ENCODE measurements at places on chromosomes 7 and 10.
A peak's percentile ranks its signal among the peaks of the same experiment; 100 is the strongest.

DNA sequence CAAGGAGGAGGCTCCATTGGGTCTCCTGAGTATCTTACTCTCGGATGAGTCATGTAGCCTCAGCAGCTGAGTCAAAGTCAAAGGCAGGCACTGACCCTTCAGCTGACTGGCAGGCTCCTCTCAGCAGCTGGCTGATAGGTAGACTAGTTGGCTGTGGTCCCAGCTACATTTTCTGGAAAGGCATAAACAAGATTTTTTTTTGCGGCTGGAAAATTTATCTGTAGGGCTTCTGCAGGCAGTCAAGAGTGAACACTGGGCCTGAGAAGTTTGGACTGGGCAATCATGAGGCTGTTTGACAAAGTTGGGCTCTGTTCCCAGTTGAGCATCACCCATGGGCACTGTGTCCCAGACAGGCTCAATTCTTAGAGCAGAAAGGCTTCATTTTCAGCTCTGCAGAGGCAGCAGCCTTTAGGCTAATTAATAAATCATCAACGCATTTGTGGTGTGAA lies 796.2 kb downstream of the CCSER2 start:
- DNase-seq: no peak

- no peak for DNase-seq
Observed at GRCh38 chr10:11713963-11714362, 28.2 kb upstream of the ECHDC3 start.

- no peak for DNase-seq
Observed at GRCh38 chr10:82914655-82915136, 1039.7 kb downstream of the NRG3 start.

GRCh38 chr10:61779950-61780659 lies 117.4 kb downstream of the CABCOCO1 start:
- peak; percentile 87 for DNase-seq

DNA sequence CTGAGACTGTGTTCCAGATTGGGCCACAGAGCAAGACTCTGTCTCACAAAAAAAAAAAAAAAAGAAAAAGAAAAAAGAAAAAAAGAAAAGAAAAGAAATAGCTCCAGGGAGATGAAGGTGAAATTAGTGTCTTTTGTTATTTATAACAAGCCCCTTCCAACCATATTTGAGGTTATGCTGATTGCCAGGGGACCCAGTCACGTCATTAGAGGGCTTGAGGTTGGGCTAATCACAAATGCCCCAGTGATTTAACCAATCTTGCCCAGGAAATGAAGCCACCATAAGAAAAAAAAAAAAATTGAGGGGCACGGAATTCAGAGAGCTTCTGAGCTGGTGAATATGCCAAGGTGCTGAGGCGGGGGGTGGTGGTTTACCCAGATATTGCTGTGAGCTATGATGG lies 11.3 kb upstream of the RNF216 start:
- DNase-seq: no peak

GRCh38 chr10:10846504-10846900 lies 171.2 kb upstream of the CELF2 start:
- no peak for DNase-seq

- DNase-seq: no peak
Observed at GRCh38 chr7:26170663-26171062, 18.7 kb downstream of the NFE2L3 start.

DNA sequence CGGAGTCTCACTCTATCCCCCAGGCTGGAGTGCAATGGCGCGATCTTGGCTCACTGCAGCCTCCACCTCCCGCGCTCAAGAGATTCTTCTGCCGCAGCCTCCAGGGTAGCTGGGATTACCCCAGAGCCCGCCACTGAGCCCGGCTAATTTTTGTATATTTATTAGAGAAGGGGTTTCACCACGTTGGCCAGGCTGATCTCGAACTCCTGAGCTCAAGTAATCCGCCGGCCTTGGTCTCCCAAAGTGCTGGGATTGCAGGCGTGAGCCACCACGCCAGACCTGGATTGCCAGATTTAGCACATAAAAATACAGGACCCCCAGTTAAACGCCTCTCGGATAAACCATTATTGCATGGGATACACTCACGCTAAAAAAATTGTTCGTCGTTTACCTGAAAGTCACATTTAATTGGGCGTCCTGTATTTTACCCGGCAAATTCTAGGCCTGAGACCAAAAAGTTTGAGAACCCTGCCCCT lies 375 bp upstream of the GATAD1 start:
- no peak for DNase-seq

DNA sequence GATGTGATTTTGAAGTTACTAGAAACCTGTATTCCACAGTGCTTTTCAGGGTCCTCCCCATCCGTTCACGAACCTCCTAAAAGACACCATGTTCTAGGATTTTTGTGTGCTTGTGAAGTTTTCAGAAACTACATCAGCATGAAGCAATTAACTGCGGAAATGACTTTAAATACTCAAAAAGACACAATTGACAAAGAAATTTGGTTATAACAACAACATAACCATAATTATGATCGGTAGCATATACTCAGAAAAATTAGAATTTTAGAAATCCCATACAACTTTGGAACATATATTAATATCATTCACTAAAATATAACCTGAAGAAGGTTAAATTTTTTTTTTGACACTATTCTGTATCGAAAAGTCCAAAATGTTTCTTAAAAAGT lies 43.8 kb upstream of the FAM20C start:
- DNase-seq: no peak

DNA sequence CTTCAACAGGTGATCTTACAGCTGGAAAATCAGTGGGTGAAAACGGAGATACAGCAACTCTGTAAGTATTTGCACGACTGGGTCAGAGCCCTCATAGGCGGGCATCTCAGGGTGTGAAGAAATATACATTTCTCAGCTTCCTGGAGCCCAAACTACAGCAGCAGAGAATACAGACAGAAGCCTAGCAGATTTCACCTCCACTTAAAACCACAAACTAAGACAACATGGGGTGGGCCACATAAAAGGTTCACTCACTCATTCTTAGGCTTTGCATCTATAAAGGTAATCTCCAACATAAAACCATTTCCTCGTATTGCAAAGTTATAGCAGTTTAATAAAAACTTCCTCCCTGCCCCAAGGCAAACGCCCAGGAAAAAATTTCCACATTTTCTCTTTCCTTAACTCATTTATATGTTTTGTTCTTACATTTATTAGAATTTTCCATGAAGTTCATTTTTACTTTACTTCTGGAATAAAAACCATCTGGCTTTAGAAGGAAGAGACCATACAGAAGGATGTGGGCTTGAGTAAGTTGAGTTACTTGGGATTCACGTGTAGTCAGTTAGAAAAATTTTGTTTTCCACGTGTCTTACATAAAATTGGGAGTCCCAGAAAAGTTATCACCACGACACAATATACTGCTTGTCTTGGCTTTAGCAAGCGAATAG lies 327.1 kb downstream of the FRMD4A start:
- no peak for DNase-seq

- no peak for DNase-seq
Observed at GRCh38 chr7:45599851-45600706, 25.9 kb downstream of the ADCY1 start.

DNA sequence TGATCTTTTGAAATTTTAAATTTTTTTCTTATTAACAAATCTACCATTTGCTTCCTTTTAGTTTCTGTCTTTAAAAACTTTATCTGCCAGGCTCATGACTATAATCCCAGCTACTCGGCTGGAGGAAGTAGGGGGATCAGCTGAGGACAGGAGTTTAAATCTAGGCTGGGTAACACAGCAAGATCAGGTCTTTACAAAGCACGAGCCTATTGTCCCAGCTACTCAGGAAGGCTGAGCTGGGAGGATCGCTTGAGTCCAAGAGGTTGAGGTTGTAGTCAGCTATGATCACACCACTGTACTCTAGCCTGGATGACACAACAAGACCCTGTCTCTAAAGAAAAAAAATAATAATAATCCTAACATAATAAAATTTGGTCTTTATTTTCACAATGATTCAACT lies 17.5 kb downstream of the DPY19L1 start:
- no peak for DNase-seq

DNA sequence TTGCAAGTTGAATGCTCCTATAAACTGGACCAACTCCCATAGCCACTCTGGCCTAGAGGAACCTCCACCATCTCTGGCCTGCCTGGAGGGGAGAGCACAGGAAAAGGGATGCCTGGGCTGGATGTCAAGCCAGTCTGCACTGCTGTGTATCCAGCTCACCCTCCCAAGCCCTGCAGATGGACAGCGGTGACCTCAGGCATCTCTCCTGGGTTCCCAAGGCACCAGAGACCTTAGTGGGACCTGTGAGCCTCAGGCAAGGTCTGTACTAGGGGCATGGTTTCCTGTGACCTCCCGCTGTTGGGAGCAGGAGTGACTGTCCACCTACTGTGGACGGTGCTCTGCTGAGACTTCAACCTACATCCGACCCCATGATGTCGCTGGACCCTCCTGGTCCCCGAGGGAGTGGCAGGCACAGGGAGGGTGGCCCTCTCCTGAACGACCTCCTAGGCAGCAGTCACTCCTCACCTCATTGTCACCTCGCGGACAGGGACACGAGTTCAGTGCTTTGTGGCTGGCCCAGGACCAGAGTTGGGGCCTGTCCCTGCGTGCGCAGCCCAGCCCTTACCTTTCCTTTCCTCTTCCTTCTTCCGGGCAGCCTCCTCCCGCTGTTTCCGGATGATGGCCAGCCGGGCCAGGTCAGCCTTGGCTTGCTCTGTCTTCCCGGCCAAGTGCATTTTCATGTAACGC lies 11.0 kb downstream of the PDAP1 start:
- no peak for DNase-seq

DNA sequence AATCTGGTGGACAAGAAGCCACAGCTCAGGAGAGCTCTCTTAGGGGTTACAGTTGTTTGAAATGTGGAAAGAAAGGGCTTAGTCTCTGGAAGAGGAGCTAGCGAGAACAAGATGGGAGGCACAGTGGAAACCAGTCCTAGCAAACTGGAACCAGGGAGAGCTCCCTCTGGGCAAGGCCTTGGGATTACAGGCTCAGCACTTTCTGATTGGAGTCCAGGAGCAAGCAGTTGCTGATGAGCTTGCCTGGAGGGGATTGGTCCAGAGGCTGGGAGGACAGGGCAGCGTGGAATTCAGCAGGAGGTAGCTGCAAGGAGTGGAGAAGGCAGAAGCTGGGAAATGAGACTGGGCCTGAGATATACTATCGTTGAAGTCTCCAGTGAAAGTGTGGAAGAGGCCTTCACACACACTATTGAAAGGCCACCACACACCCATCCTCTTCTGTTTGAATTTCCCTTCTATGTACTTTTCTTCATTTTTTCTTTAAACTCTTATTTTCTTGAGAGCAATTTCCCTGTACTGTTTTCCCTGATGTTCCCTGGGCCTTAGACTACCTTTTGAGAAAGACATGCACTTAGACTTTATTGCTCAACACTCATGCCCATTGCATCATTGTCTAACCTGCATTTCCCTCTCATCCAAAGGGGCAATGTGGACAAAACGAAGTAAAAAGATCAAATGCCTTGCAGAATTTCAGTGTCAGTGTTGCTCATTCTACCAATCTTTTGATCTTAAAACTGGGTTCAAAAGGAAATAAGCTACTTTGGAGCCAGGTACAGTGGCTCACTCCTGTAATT lies 57.8 kb upstream of the LANCL2 start:
- DNase-seq: no peak

DNA sequence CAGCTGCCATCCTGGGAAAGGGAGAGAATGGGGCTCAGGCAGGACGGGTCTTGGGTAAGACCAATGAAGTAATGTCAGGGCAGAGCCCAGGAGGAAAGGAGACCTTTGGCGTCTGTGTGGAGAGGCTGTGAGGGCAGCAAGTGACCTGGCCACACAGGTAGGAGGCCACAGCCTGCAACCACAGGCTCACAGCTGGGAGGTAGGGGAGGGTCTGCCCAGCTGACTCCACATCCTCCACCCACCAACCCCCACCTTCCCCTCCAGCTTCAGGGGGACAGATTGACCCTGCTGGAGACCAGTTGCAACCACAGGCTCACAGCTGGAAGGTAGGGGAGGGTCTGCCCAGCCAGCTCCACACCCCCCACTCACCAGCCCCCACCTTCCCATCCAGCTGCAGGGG lies 262.2 kb upstream of the TCERG1L start:
- DNase-seq: no peak

DNA sequence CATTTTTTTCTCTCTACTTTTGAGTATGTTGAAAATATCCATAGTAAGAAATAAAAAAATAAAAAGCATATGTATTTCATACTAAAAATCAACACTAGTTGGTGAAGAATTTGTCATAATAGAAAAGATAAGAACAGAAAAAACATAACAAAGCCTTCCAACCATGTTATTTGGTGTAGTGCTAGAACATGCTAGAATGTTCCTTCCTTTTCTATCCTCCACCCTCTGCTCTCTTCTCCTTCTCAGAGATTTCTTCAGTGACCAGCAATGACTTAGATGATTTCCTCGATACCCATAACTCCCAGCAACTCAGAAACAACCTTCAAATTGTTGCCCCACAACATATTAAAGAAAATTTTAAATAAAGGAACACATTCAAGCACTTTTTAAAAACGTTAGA lies 2.6 kb downstream of the ZC3HAV1 start:
- no peak for DNase-seq

DNA sequence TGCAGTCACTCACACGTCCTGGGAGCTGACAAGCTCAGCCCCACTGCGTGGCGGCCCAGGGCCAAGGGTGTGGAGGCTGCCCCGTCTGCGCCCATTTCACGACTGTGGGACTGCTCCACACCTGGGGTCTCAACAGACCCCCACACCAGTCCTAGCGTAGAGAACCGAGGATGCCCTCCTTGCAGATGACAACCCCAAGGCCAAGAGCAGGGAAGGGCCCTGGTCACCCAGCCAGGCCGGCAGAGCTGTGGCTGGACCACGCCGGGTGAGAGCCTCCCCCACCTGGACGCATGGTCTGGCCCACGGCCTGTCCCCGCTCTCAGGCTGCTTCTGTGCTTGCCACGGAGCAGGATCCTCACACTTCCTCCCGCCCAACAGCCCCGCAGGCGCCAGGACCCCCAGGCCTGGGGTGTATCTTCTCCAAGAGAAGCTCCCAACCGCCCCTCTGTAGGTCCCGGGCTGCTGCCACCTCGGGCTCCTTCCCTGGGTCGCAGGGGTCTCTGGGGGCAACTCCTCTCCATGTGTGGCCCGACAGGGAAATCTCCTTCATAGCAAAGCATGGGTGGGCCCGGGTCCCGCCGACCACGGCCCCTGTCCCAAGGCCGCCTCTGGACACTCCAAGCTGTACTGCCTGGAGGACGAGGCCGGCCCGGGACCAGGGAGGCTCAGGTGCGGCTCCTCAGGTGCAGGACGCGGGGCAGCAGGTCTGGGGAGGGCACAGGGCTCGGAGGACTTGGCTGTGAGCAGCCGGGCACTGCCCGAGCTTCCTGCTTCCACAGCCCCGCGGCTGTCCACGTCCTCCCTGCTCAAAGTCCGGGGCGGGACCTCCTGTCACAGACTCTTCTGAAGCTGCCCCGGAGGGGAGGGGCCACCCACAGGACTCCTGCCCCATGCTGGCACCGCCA lies 88.8 kb downstream of the FOXL3 start:
- no peak for DNase-seq

DNA sequence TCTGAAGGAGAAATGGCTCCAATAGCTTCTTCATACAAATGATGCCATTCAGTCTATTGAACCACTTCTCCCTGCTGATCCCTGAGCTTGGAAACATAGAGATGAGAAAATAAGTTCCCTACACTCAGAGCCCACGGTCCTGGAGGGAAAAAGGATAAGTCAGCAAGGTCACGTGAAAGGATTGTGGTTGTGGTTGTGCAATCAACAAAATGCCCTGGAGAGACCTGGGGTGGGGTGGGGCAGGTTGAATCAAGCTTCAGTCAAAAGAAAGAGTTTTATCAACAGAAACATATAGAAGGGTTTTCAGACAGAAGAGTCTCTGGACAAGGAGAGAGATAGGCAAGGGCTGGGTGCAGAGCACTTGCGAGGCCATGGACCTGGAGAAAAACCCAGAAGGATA lies 30.1 kb downstream of the C10orf90 start:
- peak; percentile 24 for DNase-seq

- no peak for DNase-seq
Observed at GRCh38 chr7:45036796-45037195, 36.8 kb downstream of the CCM2 start.

Measured in AG08395 (cell line).